Activated naive CD4-positive, alpha-beta T cell treated with anti-CD3 and anti-CD28 coated beads, Interleukin-2, amount 50 U/mL, for 72 hours (primary cell): ENCODE measurements at places on chromosomes 7 and 10. TPM values are rescaled to one million over a fixed set of nuclear protein-coding genes. Genes with fewer than 3 reads are reported as not detected.

DNA sequence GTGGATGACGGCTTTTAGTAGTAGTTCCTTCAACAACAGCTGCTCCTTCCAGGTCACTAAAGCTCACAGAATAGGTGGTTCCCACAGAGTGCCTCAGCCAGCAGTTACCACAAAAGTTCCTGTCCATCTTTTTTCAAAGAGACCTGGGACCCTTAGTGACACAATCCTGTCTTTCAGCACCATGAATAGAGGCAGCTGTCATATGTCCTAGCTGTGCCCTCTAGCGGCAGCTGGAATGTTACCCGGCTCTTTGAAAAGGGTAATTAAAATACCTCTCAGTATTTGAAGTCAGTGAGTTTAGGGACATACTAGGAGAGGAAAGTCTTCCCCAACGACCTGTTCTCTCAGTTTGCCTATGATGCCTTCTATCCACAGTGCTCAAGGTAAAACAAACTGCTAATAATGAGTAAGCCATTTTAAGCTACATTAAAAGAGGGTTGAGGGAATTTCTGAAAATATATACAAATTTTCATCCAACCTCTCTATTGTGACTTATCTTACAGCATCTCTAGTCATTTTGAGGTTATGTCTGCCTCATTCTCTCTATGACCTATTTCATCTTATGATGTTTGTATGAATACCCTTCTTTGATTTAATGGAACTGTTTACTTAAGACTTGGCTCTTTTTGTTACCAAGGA lies 290.8 kb downstream of the NXPH1 start:
- no peak for DNase-seq

GRCh38 chr10:102752934-102753664 lies 9.4 kb downstream of the WBP1L start:
- no peak for DNase-seq

DNA sequence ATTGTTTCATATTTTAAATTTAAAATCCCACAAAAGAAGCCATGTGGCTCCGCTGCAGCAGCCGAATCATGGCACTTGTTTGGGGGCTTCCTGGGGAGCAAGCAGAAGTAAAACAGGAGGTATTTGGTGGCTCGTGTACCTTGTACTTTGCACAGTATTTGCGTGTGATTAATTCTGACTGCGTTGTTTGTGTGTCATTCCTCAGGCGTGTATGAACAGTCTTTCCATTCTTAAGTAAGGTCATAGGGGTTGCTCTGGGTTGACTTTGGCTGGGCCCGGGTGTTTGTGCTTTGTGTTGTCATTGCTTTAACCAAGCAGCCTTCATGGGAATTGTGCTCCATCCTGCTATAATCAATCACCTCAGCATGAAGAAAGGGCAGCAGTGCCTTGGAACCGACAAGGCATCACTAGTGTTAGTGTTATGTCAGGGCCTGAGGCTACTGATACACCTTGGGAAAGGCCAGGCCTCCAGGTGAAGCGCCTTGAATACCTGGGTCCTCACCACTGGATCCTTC lies 182.4 kb downstream of the ARHGAP21 start:
- DNase-seq: no peak

DNA sequence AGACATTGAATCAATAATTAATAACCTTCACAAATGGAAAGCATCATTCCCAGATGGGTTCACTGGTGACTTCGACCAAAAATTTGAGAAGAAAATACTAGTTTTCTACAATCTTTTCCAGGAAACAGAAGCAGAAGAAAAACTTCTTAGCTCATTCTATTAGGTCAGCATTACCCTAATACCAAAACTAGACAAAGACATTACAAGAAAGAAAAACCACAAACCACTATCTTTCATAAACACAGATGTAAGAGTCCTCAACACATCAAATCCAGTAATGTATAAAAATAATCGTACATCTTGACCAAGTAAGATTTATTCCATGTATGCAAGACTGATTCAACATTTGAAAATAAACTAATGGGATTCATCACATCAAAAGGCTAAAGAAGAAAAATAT lies 64.0 kb upstream of the CDK1 start:
- DNase-seq: no peak

DNA sequence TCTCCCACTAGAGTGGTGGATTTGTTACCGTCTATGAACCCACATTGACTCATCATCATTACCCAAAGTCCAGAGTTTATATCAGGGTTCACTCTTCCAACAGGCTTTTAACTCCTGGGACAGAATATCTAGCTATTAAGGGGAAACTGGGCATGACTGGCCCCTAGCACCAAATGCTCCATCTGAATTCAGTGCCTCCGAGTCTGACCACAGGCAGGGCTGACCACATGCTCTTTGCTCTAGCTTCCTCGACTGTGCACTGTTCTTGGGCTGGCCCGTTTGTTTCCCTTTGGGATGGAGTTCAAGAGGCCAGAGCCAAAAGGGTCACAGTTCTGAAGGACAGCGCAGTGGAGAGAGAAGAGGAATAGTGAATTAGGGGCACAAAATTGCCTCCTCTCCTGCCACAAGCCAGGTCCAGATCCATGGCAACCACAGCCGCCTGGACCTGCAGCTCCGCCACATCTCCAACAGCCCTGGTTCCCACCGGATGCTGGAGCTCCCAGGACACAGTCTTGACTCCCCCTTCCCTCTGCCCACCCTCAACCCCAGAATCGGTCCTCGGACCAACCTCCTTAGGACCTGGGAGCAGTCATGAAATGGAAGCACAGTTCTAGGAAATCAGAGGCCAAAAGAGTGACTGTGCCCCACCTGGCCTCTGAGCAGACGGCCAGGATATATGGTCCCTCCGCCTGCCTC lies 16.2 kb downstream of the CAMK2G start:
- no peak for DNase-seq

DNA sequence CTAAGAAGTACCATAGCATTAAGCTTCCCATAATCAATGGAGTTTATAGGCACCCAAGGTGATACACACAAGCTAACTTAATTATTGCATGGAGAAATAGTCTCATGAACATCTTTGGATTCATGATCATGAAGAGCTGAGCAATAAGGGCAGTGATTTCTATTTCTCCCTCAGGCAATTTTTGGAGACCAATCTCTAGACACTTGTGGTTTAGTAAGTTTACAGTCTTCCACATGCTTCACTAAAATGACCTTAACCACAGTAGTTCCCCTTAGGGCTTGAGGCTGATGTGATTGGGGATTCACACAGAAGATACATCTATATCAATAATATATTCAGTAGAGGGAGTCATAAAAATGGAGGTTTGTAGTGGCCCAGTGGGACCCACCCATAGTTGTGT lies 241.2 kb downstream of the CCDC7 start:
- DNase-seq: no peak

- no peak for DNase-seq
These were observed 141.5 kb upstream of the EEPD1 start for GRCh38 chr7:36011588-36011965.

- DNase-seq: no peak
These were observed 17.6 kb downstream of the CCDC136 start for GRCh38 chr7:128809363-128809762.

- DNase-seq: no peak
These were observed 43.5 kb upstream of the SORBS1 start for GRCh38 chr10:95604630-95605029.

DNA sequence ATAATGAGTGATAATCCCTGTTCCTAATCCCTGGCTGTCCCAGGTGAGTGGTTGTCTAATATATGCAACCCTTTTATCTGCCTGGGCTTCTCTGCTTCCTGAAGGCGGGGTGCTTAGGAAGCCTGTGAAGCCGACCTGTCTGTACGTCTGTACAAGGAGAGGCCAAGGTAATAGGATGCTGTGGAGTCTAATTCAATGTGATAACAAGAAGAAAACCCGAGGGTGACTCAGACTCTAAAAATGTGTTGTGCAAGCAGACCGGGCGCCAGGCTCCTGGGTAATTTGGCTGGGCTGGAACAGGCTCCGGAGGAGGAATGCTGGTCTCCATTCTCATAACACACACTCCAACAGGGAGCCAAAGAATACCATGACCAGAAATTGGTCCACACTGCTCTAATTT lies 43.6 kb downstream of the THNSL1 start:
- DNase-seq: no peak

DNA sequence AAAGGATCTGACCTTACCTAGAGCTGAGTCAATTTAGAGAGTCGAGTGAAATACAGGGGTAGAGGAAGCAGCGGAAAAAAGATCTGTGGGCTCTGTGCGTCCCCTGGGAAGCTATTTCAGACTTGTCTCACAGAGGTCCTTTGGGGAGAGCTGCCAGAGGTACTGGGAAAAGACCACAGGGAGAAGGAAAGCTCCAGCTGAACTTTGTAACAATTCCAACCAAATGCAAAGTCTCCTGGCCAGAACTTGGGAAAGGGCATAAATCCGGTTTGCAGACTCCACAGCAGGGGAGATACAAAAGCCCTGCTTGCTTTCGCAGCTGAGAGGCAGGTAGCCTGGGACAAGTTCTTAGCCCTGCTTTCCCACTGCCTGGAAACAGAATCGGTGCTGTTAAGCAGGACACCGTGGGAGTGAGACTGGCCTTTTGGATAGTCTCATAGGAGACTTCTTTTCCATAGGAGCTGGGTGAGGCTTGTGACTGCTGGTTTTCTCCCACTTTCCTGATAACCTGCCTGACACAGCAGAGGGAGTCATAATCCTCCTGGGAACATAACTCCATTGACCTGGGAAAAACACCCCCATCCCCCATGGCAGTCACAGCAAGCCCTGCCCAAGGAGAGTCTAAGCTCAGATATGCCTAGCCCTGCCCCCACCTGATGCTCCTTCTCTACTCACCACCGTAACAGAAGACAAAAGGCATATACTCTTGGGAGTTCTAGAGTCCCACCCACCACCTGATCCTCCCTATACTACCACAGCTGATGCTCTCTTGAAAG lies 926.2 kb downstream of the KCNMA1 start:
- DNase-seq: no peak

HTR5A gene
- total RNA-seq: not detected
